Stimulated activated CD8-positive, alpha-beta memory T cell treated with anti-CD3 and anti-CD28 coated beads, Interleukin-7, amount 100 ng/mL, for 1 hour (primary cell): ENCODE measurements at places on chromosomes 5 and 9.

- DNase-seq, result no peak
Observed at GRCh38 chr5:108206707-108207106, 175.2 kb downstream of the FBXL17 start.

DNA sequence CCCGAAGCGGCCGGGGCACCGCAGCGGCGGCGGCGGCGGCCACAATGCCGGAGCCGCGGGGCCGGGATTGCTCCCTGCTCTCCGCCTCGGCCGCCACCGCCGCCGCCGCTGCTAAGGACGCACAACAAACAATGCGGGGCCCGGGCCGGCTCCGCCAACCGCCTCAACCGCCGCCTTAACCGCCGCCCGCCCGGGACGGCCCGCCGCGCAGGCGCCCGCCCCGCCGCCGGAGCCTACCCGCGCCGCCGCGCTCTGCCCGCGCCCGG, 254 bp downstream of the STRBP start:
- no peak for DNase-seq

DNA sequence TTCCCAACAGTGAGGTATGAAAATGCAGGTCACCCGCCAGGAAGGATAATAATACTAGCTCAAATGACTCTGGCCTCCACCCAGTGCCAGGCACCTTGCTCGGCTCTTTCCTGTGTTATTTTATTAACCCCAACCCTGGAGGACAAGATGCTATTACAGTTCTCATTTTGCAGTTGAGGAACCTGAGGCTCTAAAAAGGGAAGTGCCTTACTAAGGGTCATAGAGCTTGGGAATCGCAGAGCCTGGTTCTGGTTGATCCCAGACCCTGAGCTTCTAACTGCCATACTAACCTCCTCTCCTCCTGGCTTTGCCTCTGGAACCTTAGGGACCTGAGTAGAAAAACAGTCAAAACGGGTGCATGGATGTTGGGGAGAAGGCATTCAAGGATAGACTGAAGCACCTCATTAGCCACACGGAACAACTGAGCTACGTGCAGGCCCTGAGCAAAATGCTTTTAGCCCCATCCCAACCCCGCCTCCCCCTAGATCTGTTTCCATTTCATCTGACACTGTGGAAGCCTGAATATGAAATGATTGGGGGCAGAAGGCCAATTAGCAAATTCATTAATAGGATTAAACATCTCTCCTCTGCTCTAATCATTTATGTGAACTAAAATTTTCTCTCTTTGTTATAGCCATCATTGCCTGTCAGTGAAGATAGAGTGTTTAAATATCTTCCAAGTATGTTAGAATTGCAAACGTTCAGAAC, 7.9 kb downstream of the KCNIP1 start:
- no peak for DNase-seq

DNA sequence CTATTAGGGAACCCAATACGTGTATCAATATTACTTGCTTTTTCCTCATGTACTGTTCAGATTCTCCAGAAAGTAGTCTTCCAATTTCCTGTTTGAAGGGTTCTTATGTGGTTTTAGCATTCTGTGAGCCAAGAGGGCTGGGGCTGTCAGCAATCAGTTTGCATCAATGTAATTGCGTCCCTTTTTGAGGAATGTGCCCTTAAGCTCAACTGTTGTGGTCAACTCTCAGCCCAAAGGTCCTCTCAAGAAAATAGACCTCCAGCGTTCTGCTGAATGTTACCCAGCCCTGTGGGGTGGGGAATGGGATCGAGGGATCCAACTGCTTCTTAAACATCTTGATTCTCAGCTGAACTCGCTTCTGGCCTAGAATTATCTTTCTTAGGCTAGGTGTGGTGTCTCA, 43.8 kb upstream of the CDK20 start:
- DNase-seq, result no peak

DNA sequence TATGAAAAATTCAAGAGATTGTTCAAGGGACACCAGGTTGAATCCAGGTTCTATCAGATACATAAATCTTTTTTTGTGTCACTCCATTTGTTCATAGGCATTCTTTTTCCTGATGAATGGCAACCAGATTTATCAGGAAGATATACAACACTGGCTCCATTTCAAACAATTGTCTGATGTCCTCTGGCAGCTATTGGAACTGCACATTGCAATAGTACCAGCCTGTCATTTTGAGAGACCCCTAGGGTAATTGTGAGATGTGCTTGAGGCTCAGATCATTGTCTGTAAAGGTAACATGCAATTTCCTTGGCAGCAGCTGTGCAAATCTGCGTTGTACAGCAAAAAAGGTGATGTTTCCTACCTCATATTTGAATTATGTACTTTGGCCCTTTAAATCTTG, 25.9 kb downstream of the KCTD16 start:
- no peak for DNase-seq

- DNase-seq, result no peak
Observed at GRCh38 chr9:73951147-73951546, 546.0 kb upstream of the RORB start.

- DNase-seq, result peak; percentile 73
Observed at GRCh38 chr5:142713121-142713706, 27.3 kb upstream of the FGF1 start.

DNA sequence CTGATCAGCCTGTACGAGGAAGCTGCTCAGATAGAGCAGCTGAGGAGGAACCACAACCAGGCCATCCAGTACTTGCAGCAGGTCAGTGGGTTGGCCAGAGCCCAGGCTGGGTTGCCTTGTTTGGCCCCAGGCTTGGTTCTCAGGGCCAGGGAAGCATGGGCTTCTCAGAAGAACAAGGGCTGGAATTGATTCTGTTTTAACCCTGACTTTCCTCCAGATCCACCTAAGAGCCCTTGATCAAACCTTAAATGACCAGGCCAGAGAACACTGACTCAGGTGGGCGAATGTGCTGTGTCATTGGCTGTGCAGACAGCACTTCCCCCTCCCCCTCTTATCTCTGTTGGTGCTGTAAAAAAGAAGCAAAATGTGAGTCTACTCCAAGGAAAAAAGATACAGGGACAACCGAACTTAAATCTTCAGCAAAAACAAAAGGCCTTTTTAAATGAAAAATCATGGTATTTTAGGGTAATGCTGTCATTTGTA, 28.1 kb downstream of the TTC23L start:
- DNase-seq, result no peak

GRCh38 chr5:154901913-154902312, 36.1 kb downstream of the GEMIN5 start:
- DNase-seq, result no peak

DNA sequence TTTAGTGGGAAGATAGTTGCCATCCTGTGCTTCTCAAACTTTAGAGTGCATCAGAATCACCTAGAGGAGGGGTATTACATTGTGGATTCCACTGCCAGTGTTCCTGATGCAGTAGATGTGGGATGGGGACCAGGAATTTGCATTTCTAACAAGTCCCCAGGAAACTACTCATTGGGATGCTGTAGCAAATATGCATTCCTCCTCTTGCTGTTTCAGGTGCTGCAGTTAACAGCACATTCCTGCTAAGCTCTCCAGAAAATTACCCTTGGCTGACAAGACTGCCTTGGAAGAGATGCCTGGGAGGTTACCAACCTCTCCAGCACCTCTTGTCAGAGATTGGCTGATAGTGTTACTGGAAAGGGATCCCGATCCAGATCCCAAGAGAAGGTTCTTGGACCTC, 270.5 kb downstream of the OSTF1 start:
- no peak for DNase-seq

- DNase-seq, result no peak
Observed at GRCh38 chr5:154228696-154229095, 38.2 kb downstream of the GALNT10 start.

DNA sequence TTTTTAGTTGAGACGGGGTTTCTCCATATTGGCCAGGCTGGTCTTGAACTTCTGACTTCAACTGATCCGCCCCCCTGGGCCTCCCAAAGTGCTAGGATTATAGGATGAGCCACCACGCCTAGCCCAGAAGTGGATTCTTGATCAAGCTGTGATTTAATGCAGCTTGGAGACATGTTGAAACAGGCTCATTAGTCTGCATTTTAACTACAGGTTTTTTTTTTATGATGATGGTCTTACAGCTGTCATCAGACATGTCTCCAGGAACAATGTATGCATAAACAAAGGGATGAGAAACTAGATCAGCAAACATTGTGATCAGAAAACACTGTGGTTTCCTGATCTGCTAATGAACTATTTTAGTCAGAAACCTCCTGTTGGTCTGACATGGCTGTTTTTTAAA, 30.0 kb upstream of the PLPP1 start:
- no peak for DNase-seq

DNA sequence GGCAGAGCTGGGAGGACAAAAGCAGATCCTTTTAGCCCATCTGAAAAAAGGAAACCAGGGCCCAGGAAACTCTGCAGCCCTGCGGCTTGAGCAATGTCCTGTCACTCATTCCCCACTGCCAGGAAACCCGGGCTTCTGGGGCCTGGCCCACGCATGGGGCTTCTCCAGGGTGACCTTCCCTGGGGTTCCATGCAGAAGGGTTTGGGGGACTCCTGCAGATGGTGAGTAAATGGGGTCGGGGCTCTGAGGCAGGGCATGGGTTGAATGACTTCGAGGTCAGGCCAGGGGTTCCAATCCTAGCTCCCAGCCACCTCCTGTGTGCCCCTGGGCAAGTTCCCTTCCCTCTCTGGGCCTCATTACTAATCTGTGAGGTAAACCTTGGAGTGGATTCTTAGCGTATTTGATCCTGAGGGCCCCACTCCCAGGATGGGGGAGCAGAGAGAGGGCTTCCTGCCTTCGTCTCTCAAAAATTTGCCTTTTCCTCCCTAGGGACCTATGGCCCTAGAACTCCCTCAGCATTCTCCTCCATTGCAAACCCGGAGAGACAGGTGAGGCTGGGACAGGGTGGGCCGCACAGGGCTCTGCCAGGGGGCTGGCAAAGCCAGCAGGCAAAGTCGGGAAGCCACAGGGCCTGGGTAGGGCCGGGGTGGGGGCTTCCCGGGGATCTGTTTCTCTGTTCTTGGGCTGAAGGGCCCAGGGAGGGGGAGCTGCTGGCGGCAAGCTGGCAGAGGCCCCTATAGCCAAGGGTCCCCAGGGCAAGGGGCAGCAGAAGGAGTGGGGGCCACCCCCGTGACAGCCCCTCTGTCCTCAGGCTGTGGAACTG, 25.8 kb downstream of the ADGRD2 start:
- no peak for DNase-seq

DNA sequence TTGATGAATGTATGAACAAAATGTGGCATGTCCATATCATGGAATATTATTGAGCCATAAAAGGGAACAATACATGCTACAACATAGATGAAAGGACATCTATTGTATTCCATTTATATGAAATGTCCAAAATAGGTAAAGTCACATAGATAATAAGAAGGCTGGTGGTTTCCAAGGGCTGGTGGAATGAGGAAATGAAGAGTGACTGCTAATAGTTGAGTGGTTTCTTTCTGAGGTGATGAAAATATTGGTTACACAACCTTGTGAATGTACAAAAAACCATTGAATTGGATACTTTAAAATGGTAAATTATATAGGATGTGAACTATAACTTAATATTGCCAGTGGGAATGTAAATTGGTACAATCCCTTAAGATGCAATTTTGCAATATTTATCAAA, 5.2 kb downstream of the ARSB start:
- DNase-seq, result no peak

DNA sequence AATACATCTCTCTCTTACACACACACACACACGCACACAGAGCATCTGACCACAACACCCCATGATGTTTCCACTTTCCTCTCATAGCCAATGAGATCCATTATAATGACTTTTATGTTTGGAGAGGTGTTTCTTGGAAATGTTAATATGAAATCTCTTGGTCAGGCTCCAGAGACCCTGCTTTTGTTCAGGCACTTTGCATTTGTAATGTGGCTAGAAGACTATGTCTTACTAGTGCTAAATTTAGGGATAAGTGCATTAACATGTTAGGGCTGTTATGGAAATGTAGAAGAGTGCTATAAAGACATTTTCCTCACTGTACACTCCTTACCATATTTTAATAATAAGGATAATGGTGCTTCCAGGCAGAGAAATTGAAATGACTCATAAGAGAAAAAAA, 3.8 kb downstream of the CDH9 start:
- no peak for DNase-seq

- DNase-seq, result no peak
Observed at GRCh38 chr5:76954383-76954763, 1.5 kb downstream of the CRHBP start.

GRCh38 chr9:72974501-72974900, 21.6 kb upstream of the ALDH1A1 start:
- no peak for DNase-seq

- no peak for DNase-seq
Observed at GRCh38 chr5:139246394-139246793, 47.1 kb upstream of the MATR3 start.

GRCh38 chr5:142491270-142491669, 166.4 kb upstream of the SPRY4 start:
- no peak for DNase-seq

DNA sequence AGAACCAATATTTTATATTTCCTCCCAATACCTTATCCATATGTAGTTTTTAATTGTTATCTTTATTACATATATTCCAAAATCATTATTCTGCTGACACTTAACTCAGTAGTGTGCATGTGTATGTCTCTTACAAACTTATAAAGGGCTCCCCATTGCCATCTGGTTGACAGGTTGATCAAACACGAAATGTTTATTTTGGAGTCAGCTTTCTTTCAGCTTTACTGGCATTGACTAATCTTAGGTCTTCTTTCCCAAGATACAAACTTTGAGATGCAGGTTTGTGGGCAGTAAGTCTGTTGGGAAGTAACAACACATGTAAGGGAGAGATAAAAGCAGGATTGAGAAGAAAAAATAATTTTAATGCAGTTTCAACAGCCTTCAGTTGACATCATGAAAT, 716.0 kb upstream of the CHD1 start:
- DNase-seq, result no peak

DNA sequence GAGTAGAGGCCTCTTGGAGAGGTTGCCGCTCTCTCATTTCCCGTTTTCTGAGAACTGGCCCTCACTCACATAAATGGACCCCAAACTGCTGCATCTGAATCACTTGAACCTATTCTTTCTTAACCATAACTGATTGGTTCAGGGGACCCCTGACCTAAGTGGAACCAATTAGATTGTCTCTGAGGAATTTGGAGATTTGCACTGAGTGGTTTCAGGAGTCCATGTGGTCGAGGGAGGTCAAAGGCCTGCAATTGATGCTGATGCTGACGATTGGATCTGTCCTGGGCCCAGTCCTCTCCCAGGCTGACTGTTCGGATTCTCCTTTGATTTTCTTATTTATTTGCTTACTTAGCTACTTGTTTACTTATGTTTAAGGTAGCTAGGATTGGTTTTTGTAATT, 88.0 kb downstream of the PTCD2 start:
- DNase-seq, result no peak

- no peak for DNase-seq
Observed at GRCh38 chr5:136799806-136800372, 434.5 kb upstream of the TRPC7 start.

DNA sequence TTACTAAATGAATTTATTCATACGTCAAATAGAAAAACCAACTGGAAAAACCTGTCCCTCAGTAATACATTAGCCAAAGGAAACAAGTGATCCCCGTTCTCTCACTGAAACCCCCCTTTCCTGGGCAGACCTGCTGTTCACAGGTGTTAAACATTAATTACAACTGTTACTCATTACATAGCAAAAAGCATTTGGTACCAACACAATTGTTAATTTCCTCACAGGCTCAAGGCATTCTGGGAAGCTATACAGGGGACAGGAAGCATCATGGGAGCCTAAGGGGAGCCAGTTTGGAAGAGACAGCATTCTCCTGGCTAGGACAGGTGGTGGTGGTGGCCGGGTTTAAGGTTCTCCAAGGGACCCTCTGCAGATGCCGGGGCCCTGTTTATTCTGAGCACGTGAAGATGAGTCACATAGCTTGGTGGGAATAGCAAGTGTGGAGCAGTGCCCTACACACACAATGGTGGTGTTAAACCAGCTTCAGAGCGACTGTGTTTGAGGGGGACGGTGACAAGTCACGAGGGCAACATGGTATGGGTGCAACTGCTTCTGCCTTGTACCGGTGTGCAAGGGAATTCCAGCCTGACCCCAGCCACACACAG, 62.6 kb upstream of the SLC25A51 start:
- no peak for DNase-seq
